ENCODE measurements at places on chromosomes 2 and 18.
A peak's percentile ranks its signal among the peaks of the same experiment; 100 is the strongest.

- DNase-seq, result no peak
These were observed 347.4 kb upstream of the LRP1B start for GRCh38 chr2:142478206-142478605.

DNA sequence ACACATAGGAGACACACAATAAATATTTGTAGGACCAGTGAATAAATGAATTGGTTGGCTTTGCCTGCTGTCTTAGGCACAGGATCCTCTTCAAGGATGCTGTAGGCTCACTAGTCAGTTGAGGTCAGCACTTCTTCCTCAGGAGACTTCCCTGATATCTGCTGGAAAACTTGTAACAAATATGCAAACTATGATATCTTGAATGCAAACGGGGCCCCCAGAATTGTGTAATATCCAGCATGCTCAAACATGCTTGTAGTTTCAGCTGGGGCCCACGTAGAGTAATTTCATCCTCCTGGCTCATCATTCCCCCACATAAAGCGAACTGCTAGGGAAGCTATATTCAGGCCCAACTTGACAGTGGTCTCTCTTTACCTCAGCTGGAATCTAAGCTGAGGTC, 43.6 kb downstream of the POLE4 start:
- DNase-seq, result no peak

DNA sequence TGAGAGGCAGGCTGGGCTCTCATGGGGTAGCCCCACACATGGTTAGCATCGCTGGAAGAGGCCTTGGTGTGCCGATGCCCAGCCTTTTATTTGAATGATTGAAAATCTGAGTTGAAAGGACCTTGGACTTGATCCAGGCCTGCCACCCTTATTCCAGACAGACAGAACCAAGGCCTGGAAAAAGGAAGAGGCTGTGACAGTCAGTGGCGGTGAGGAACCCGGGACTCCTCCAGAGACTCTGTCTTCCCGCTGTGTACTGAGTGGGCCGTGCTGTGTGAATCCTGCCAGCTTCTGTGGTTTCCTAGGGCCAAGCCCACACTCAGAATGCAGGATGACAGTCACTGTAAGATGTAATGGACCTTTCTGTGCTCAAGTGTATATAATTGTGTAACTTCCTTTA, 218.5 kb downstream of the LDLRAD4 start:
- peak; percentile 64 for DNase-seq

GRCh38 chr18:13539050-13539449, 187.3 kb downstream of the FAM210A start:
- DNase-seq, result peak; percentile 57

DNA sequence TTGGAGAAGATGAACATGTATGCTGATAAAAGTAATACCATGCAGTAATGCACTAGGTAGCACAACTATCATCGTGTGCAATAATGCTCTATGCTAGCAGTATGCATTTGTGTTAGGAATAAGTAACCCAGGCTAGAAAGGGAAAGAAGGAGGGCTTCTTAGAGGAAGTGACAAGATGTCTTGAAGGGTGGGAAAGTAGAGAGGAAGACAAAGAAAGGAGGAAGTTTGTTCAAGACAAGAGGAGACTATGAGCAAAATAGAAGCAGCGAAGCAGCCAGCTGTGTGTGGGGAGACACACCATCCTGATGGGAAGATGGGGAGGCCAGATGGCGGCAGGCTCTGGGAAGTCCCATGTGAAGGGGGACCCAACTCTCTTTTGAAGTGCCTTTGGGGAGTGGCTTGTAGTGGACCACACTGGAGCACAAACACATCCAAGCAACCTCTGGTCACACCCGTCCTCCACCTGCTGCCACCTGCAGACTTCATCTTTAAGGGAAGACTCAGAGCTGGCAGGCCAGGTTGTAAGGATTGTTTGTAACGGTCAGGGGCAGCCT, 39.9 kb upstream of the INHBB start:
- no peak for DNase-seq

DNA sequence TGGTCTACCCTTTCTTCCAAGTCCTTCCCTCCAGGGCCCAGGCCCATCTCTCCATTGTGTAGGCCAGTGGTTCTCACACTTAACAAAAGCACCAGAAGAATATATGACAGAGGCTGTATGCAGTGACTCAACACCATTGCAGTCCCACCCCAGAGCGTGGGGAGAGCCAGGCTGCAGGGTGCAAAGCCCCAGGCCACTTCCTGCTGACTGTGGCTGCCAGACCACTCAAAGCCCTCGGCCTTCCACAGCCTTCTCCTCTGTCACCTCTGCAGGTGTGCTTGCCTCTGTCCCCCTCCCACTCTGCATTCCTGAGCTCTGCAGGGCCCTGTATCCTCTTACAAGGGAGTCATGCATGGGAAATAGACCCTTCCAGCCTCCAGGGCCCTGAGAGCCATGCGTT, 40.4 kb upstream of the ARHGEF4 start:
- DNase-seq, result no peak

GRCh38 chr2:138831154-138831553, 51.0 kb upstream of the NXPH2 start:
- DNase-seq, result no peak

- DNase-seq, result peak; percentile 61
These were observed 1.3 kb upstream of the TBC1D8 start for GRCh38 chr2:101152272-101153076.

DNA sequence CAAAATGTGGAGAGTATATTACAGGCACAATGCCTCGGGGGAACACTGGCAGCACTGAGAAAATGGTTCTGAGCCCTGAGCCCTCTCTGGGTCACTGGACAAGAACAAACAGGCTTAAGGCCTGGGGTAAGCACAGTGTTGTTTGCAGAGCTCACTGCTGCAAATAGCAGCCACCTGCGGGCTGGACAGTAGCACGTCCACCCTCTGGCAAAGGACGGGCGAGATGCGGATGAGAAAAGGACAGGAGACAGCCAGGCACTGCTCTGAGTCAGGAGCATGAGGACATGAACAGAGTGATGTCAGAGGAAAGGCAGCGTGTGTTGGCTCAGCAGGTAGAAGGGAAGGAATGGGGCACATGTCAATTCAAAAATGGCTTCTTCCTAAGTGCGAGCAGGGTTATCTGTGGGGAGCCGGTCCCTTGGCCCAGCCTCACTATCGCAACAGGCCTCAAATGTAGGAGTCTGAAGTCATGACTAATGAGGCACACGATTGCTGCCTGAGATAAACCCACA, 25.9 kb upstream of the NEB start:
- no peak for DNase-seq

DNA sequence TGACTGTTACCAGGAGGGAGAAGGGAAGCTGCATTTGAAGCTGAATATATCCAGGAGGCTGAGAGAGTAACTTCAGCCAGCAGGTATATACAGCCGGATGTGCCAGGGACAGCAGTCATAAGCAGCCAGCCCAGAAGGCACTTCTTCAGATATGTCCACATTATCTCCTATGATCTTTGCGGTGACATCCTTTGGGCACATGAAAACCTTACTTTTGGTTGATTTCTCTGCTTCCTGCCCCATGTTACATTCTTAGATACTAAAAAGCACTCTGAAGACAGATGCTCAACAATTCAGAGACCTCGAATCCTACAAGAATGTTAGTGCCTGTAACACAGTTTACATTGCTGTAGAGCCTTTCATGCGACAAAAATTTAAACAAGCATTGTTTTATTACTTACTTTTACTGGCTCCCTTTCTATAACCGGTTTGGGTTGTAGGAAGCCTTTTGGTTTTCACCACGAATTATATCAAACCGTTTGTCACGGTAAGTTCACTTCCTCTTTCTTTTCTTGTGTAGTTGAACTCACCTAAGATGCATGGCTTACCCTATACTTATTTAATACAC, 50.3 kb upstream of the TLK1 start:
- DNase-seq, result no peak

- peak; percentile 76 for DNase-seq
These were observed 3.1 kb downstream of the WNT10A start for GRCh38 chr2:218883491-218884490.

DNA sequence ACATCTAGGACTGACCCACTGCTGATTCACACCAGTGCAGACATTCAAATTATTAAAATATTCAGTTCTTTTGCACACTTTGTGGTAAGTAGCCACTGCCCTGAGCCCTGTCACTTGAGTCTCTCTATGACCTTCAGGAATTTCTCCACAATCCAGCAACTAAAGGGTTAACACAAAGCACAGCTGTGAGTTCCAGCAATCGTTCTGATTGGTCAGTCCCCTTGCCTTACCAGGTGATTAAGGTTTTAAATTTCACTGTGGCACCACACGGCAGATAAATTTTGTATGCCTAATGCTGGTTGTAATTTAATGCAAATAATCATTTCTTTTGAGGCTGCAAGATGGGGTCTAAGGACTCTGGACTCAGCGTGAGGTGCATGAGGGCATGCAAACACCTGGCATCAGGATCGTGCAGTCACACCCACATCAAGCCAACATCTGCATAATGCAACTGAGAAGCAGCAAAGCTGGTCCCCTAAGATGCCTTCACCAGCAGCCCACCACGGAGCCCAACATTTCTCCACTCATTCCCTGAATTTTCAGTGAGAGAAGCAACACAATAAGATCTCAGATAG, 36.6 kb downstream of the SLC14A1 start:
- DNase-seq, result no peak

DNA sequence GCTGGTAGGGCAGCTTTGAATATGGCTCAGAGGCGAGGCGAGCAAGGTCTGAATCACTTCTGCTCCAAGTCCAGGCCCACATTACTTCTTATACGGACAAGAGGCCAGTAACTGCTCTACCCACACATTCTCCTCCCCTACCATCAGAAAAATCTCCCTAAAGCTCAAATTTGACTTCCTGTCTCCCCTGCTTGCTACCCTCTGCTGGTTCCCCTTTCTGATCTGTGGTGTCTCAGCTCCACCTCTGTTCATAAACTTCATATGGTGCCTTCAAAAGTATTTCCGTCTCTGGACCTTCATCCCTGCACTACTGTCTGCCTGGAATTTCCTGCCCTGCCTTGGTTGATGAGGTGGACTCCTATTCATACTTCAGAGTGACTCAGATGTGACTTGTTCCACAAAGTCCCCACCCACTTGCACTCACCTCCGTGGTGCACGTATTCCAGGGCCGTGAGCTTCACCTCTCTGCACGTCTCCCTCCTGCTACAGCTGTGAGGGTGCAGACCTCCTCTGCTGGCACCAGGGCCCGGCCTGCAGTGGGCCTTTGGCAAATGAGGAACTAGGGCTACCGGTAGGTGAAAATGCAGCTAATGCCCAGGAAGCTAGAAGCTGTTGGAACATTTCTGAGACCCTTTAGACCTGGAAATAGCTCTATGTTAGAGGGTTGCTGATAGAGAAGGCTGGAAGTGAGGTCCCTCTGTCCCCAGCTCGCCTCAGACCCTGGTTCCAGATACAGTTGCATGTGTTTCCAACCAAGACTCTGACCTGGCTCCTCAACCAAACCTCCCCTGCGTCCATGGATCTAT, 24.6 kb upstream of the KCMF1 start:
- peak; percentile 84 for DNase-seq

GRCh38 chr2:164696634-164697033, 75.4 kb upstream of the GRB14 start:
- no peak for DNase-seq

DNA sequence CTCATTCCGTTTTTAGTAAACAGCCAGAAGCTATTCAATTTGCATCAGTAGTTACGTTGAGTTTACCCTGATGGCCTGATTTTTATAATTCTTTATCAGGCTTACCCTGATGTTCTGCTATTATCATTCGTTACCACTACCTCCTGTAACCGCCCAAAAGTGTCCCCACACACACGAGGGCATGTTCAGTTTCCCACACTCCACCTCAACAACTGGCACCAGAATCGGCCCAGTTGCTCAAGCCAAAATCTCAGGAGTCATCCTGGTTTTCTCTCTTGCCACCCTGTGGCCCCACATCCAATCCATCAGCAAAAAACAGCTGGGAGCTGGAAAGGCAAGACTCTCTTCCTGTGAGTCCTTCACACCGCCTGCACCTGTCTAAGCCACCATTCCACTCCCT, 102.9 kb upstream of the RAB6C start:
- peak; percentile 53 for DNase-seq

- DNase-seq, result no peak
These were observed 49.5 kb downstream of the ANTXR1 start for GRCh38 chr2:69062307-69062962.

DNA sequence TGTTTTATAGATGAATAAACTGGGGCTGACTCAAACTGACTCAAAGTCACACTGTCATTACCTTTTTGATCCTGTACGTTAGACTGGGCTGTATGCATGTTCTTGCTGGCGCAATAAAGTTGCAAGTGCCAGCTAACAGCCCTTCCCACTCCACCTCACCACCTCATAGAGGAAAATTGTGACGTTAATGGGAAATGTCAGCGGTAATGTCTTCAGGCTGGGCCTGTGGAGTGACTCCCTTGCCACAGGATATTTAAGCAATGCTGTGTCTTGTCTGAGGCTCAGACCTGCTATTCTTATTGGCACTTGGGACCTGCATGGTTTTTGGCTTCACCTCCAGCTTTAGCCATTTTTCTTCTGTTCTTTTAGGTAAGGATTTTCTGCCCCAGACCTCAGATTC, 25.2 kb upstream of the CASP10 start:
- DNase-seq, result no peak

- DNase-seq, result no peak
These were observed 138.0 kb downstream of the ZFP36L2 start for GRCh38 chr2:43088143-43089073.

DNA sequence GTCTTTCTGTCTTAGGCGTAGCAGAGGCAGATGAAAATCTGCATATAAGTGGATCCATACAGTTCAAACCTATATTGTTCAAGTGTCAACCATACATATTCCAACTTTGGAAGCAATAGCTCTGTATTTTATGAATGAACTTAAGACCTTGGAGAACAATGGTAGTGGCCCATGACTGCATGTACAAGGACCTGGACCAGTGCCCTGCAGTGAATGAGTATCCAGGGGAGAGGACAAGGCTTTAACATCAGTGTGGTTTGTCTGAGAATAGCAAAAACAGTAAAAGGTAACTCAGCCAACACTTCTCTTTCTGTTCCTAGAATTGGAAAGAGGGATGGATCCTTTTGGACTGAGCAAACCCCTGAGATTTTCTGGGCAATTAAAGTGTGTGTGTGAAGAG, 230.8 kb upstream of the LINC00305 start:
- no peak for DNase-seq

DNA sequence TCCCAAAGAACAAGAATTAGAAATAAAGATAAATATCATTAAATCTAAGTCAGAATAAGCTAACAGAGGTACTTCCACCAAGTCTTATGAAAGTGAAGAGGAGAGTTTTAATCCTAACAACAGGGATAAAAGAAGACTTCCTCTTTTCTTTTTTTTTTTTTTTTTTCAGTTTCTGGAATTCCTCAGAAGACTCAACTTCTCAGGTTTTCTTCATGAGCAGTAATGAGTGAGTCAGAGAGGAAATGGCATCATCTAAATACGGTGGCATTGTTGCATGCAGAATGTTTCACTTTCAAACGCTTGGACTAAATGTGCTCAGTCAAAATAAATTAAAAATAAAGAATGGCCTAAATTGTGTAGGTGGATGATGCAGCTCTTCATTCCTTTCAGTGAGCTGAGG, 45.6 kb upstream of the ARHGAP15 start:
- no peak for DNase-seq

DNA sequence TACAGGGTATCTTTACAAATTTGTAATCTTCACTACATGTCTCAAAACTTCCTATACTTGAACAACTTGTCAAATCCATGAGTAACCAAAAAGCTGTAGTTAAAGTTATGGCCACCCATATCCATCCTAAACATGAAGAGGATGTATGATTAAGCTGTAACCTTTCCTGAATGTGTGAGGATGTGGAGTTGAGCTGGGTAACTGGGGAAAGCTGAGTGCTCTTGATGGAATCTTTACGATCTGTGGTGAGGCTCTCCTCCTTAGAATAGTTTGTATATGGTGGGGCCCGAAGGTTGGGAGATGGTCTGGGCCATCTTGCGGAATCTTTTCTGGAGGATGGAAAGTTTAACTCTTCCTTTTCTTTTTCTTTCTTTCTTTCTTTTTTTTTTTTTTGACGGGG, 29.4 kb downstream of the DPP4 start:
- no peak for DNase-seq

Data from activated CD8-positive, alpha-beta memory T cell treated with anti-CD3 and anti-CD28 coated beads for 24 hours (primary cell).